ENCODE measurements at places on chromosomes 5 and 9.

DNA sequence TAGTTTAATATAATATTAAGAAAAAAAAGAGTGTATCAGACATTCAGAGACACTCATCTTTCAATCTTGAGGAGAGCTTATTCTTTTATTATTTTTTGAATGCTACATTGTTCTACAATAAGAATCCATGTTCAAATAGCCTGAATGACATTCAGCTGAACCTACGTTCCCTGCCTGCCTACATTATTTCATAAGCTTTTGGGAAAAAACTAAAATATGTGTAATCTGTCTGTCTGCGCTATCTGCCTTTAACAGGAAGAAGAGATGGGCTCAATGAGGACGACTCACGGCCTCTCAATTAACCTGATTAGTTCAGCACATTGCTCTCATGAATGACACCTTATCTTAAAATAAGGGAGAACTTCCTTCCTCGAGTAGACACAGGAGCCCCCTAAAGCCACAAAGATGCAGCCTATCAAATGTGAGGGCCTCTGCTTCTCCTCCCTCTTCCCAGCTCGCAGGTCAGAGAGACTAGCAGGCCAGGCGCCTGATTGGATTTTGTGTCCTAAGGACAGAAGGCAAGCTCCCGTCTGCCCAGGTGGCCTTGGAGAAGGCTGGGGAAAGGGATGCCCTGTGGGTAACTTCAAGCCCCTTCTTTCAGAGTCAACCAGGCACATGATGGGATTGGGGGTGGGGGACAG, 37.8 kb downstream of the EBF1 start:
- DNase-seq = no peak

- no peak for DNase-seq
Measured at GRCh38 chr9:84340535-84340934, at the start of gene SLC28A3. SLC28A3 (minus strand) TSS chr9:84340758; CDS start chr9:84340633, 125 bp downstream.

DNA sequence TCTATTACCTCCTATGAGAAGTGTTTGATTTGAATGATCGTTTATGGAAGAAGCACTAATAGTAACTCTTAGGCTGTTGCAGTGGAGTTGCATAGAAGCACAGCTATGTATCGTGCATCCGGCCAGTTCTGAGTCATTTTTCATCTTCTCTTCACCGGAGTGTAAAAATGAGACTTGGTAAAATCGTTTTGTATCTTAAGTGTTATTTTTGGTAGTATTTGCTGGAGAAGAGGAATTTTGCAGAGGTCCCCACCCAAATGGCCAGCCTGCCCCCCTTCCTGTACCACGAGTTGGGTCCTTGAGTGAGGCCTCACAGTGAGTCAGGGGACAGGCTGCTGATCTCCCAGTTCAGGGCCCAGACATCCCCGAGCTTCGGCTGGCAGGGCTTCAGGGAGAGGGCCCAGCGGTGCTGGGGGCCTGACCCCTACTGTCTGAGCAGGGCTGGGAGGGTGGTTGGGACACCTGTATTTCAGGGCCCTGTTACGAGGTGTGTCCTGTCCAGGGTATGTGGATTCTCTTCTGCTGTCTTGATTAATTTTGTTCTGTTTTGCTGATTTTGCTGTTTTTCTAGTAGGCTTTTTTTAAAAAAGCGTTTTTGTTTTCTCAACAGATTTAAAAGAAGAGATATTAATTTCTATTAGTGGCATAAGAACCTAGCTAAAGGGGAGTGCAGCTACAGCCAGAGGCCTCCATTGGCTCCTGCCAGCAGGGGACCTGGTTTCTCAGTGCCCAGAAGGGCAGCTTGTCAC, 210.8 kb downstream of the TRIO start:
- no peak for DNase-seq

GRCh38 chr5:136006761-136007251, 22.0 kb upstream of the TGFBI start:
- no peak for DNase-seq

Data from COLO829 (cell line).